GM06990 (cell line): ENCODE measurements at places on chromosomes 6 and 20.

DNA sequence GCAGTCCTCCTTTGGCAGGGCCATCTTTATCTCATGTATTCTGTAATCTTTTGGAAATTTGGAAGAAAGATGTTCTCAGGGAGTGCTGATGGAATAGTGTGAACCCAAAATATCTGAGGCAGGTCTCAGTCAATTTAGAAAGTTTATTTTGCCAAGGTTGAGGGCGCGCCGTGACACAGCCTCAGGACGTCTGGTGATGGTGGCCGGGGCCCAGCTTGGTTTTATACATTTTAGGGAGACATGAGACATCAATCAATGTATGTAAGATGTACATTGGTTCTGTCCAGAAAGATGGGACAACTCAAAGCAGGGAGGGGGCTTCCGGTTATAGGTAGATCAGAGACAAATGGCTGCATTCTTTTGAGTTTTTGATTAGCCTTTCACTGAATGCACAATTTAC is 89.8 kb downstream of the ERMARD start:
- no peak for DNase-seq

- no peak for DNase-seq
Observed at GRCh38 chr6:69044534-69044933, 409.5 kb downstream of the ADGRB3 start.

DNA sequence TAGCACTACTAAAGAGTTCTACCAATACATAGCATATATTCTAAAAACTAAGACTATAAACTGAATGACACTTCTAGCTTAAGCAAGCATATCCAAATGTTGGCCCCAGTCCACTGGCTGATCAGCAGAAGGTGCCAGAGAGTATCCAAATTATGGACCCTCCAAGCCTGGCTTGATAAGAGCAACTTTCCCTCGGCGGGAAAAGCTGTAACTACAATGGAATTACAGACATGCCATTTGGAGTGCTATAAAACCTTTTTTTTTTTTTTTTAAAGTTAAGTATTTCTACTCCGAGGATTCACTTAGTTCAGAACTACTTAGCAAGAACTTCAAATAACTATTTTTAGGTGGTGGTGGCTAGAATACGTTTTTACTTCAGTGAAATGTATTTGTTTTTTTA is 94.6 kb downstream of the EPB41L2 start:
- no peak for DNase-seq

- DNase-seq, result no peak
Observed at GRCh38 chr6:35402136-35402855, 49.8 kb upstream of the FANCE start.

DNA sequence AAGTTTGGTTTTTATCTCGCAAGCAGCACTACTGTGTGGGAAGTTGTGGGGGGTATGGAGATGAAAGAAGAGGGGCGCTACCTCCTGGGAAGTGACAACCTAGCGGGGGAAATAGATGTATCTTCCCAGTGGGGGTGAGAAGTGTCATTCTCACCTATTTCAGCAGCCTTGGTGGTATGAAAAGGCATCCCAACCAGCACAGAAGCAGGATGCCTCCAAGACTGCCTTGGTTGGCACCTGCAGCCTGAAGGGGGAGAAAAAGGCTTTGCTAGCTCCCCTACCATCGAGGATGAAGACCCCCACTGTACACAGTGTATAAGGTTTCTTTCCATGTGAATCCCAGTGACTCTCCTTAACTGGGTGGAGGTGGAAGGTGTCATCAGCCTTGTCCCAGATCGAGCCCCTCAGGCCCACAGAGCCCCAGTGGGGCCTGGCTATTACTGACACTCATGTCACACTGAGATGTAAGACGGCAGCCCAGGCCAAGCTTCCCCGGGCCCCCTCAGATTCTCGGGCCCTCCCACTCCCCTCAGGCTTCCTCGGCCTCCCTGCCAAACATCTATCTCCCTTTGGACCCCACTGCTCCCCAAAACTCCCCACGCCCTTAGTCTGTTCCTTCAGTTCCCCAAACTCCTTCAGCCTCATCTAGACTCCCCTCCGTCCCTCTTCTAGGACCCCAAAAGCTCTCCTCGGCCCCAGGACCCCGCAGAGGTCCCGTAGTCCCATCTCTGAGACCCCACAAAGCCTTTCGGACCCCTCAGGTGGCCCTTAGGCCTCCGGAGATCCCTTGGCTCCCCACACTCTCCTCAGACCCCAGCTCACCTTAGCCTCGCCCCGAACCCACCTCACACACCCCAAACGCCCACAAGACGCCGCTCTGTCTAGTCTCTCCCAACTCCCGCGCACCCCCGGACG is 688 bp downstream of the COMMD7 start:
- peak; percentile 26 for DNase-seq

GRCh38 chr6:3442431-3443220 is 14.2 kb downstream of the SLC22A23 start:
- DNase-seq, result no peak

DNA sequence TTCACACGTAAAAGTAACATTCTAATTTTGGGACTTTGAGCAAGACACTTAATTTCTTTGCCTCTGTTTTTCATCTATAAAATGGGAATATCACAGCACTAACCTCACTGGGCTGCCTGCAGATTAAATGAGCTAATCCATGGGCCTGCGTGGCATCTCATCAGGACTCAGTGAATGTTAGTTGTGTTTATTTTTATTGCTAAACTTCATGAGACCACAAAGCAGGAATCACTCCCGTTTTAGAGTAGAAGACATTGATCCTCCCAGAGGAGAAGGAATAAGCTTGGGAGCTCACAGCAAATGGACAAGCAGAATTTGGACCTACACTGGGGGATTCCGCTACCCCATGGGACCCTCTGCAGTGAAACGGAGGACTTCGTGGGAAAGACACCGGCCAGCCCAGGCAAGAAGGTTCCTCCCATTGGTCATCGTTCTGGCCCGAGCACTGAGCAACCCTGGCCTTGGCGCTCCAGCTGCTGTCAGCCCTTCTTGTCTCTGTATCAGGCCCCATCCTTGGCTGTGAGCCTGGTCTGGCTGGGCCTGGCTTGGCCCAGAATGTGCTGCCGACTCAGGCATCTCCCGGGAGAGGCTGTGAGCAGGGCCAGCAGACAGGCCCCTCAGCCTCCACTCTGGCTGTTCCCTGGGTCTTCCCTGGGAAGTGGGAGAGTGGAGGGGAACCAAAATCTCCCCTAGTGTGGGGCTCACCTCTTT is 79.8 kb downstream of the NFATC2 start:
- DNase-seq, result no peak

- no peak for DNase-seq
Observed at GRCh38 chr20:36479938-36480337, 61.4 kb upstream of the MYL9 start.

- peak; percentile 38 for DNase-seq
Observed at GRCh38 chr6:118810420-118811027, 83.4 kb upstream of the ASF1A start.
